ENCODE measurements at places on chromosomes 16 and 17.

DNA sequence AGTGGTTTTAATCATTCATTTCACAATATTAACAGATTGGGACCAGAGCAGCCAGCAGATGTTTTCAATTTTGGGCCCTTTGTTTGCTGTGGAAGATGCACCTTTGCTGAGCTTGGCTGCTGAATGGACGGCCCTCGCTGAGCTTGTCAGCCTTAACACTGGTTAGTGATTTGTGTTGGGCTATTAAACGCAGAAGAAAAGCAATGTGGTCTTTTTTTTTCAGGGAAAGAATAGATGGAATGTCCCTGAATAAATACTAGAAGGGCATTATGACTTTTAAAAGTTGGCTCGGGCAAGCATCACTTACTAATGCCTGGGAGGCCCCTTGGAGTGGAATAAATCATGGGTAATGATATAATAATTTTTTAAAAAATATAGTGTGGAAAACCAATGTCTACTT is 297.0 kb downstream of the MAP2K6 start:
- DNase-seq: no peak

GRCh38 chr17:32487473-32488176 is 832 bp downstream of the CDK5R1 start:
- DNase-seq: no peak

GRCh38 chr16:25747160-25747758 is 55.5 kb downstream of the HS3ST4 start:
- DNase-seq: no peak

GRCh38 chr16:69712277-69712676 is 14.1 kb downstream of the NQO1 start:
- DNase-seq: no peak

DNA sequence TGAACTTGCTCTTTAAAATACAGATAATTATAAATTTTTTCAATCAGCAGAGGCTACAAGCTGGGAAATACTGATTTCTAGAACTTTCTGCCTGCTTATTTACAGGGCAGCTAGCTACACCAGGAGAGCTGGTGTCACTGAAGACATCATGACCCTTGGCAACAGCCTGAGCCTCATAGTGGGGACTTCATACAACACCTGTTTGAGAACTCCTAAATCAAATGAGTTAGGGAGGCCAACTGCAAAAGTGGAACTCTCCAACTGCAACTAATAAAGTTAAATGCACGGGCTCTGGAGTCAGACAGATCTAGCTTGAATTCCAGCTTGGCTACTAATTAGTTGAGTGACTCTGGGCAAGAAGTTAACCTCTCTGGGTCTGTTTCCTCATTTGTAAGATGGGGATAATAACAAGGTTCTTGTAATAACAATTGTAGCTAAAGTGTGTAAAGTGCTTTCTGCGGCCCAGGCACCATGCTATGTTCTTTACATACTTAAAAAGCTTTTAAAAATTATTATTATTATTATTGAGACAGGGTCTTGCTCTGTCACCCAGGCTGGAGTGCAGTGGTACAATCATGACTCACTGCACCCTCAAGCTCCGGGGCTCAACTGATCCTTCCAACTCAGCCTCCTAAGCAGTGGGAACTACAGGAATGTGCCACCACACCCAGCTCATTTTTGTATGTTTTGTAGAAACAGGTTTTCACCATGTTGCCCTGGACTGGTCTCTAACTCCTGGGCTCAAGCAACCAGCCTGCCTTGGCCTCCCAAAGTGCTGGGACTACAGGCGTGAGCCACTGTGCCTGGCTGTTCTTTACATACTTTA is 33.4 kb downstream of the VAC14 start:
- no peak for DNase-seq
